ENCODE measurements at places on chromosomes 4 and X. TPM values are rescaled to one million over a fixed set of nuclear protein-coding genes. Genes with fewer than 3 reads are reported as not detected.
A peak's percentile ranks its signal among the peaks of the same experiment; 100 is the strongest.

GRCh38 chr4:173370130-173370476 lies 651 bp upstream of the SAP30 start:
- no peaks in the 10 kb centered on the region for H3K27me3 ChIP-seq
- peaks cover 20% of the 10 kb centered on the region for H3K4me1 ChIP-seq
- DNase-seq, result no peak
- H3K36me3 ChIP-seq, result no peaks in the 10 kb centered on the region

DNA sequence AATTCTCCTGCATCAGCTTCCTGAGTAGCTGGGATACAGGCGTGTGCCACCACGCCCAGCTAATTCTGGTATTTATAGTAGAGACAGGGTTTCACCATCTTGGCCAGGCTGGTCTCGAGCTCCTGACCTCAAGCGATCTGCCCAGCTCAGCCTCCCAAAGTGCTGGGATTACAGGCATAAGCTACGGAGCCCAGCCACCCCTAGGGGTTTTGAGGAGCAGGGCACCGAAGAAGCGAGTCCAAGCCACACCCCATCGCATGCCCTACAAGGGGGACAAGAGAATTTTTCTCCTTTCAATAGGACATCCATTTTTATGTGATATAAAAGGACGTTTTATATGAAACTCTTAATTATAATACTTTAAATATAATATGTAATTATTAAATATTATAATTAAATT lies 13.9 kb upstream of the KLF3 start:
- no peak for DNase-seq
- no peaks in the 10 kb centered on the region for H3K4me1 ChIP-seq
- no peaks in the 10 kb centered on the region for H3K36me3 ChIP-seq
- no peak overlapping the region for H3K4me3 ChIP-seq
- no peak overlapping the region for H3K27ac ChIP-seq

- no peak overlapping the region for H3K4me3 ChIP-seq
- no peak for DNase-seq
- H3K27me3 ChIP-seq, result no peaks in the 10 kb centered on the region
- H3K4me1 ChIP-seq, result no peaks in the 10 kb centered on the region
- H3K27ac ChIP-seq, result no peak overlapping the region
Measured at GRCh38 chrX:112630187-112630586, 49.6 kb downstream of the LHFPL1 start.

- H3K36me3 ChIP-seq, result peaks cover 6% of the 10 kb centered on the region
- peaks cover 18% of the 10 kb centered on the region for H3K4me1 ChIP-seq
- peak overlapping the region; percentile 36 for H3K27ac ChIP-seq
- no peak overlapping the region for H3K4me3 ChIP-seq
- no peaks in the 10 kb centered on the region for H3K27me3 ChIP-seq
Measured at GRCh38 chr4:88618782-88619485, 26.7 kb downstream of the HERC3 start.

DNA sequence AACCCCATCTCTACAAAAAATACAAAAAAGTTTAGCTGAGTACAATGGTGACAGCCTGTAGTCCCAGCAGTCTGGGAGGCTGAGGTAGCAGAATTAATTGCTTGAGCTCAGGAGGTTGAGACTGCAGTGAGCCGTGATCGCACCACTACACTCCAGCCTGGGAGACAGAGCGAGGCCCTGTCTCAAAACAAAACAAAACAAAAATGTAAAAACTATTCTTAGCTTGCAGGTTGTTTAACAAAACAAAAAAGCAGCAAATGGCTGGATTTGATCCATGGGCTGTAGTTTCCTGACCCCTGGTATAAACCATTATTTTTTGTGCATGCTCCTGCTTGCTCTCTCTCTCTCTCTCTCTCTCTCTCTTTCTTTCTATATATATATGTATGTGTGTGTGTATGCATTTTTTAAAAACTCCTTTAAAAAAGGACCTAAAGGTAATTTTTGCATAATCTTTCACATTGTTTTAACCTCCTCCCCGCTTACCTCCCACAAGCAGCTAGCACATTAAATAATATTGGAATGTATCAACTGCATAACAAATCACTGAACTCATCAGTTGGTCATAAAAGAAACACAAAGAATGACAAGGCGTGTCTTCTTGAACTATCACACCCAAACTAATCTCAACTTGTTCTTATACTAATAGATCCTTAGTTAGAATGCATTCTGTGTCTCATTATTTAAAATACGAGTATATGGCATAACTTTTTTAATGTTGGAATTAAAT lies 4.8 kb downstream of the AREG start:
- H3K27ac ChIP-seq, result no peak overlapping the region
- no peaks in the 10 kb centered on the region for H3K27me3 ChIP-seq
- DNase-seq, result no peak
- peak overlapping the region; percentile 5 for H3K4me3 ChIP-seq
- no peaks in the 10 kb centered on the region for H3K36me3 ChIP-seq
- peaks cover 29% of the 10 kb centered on the region for H3K4me1 ChIP-seq

DNA sequence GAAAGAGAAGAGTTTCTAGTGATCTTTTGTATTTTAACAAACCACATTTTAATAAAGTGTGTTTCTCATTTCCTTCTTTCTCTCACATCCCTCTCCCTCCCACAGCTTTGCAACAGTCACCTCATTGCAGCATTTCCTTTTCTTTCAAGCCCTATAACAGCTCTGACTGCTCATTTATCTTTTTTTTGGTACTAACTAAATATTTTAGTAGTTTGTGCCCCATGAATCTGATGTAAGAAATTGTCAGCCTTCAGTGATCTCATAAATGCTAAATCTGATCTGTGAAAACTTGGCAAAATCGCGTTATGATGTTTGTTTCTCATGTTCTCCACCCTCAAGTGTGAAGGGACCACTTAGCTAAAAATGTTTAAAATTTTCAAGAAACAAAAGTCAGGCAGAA lies 258.5 kb upstream of the SLIT2 start:
- H3K4me3 ChIP-seq, result no peak overlapping the region
- peak overlapping the region; percentile 85 for H3K27ac ChIP-seq
- DNase-seq, result no peak
- H3K36me3 ChIP-seq, result no peaks in the 10 kb centered on the region
- peaks cover 29% of the 10 kb centered on the region for H3K4me1 ChIP-seq
- H3K27me3 ChIP-seq, result no peaks in the 10 kb centered on the region

DNA sequence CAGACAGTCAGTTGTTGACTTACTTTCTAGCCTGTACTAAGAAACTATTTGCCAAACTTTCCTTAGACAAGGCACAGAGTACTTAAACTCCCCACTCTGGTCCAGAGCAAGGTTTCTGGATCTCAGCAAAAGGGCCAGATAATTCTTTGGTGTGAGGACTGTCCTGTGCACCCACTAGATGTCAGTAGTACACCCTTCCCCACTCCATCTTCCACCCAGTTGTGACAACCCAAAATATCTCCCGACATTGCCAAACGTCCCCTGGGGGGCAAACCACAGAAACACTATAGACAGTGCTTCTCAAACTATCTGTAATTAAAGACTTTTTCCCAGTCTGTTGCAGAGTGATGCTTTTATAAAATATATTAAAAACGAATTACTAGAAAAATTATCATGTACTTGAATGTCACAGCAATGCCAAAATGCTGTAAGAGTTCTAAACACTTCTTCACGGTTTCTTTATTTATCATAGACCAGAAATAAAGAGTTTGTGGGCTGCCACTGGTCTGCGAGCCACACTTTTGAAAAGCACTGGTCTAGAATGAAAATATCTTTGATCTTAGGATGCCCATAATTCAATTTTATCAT lies 203.5 kb downstream of the PRDM5 start:
- H3K4me3 ChIP-seq, result no peak overlapping the region
- no peak for DNase-seq
- H3K4me1 ChIP-seq, result peaks cover 2% of the 10 kb centered on the region
- H3K27ac ChIP-seq, result no peak overlapping the region

- no peaks in the 10 kb centered on the region for H3K27me3 ChIP-seq
- no peak for DNase-seq
- peak overlapping the region; percentile 62 for H3K27ac ChIP-seq
- H3K4me3 ChIP-seq, result peak overlapping the region; percentile 15
- H3K36me3 ChIP-seq, result peaks cover 6% of the 10 kb centered on the region
- H3K4me1 ChIP-seq, result peaks cover 59% of the 10 kb centered on the region
Measured at GRCh38 chr4:5114950-5115349, 63.7 kb downstream of the STK32B start.

DNA sequence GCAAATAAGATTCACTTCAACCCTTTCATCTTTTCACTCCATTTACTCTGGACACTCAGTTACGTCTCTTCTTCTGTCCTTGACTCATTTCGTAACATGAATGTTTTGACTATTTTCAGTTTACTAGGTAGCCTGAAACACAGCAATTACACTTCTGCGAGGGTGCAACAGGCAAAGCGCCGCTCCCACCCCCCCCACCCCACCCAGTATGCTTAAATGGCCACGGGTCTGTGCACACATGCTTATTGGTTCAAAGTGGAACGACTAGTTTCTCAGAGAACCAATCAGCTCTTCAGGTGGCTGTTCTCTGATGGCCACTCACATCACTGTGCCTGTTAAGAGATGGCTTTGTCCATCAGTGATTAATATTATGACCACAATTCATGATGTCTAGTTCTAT lies 3.5 kb downstream of the BEND4 start:
- H3K4me3 ChIP-seq, result no peak overlapping the region
- H3K4me1 ChIP-seq, result peaks cover 16% of the 10 kb centered on the region
- no peaks in the 10 kb centered on the region for H3K36me3 ChIP-seq
- H3K27me3 ChIP-seq, result peaks cover 68% of the 10 kb centered on the region

- H3K4me3 ChIP-seq, result peak overlapping the region; percentile 70
- H3K27me3 ChIP-seq, result peaks cover 45% of the 10 kb centered on the region
- DNase-seq, result no peak
- H3K36me3 ChIP-seq, result no peaks in the 10 kb centered on the region
Measured at GRCh38 chrX:120309873-120310705, 1.2 kb downstream of the TMEM255A start.

GRCh38 chrX:81121513-81122363 lies 80.0 kb downstream of the HMGN5 start:
- peak; percentile 95 for DNase-seq
- peak overlapping the region; percentile 89 for H3K4me3 ChIP-seq
- peak overlapping the region; percentile 84 for H3K27ac ChIP-seq
- H3K27me3 ChIP-seq, result peaks cover 15% of the 10 kb centered on the region

- DNase-seq, result no peak
- H3K27ac ChIP-seq, result no peak overlapping the region
- peaks cover 38% of the 10 kb centered on the region for H3K36me3 ChIP-seq
- H3K4me1 ChIP-seq, result no peaks in the 10 kb centered on the region
- no peak overlapping the region for H3K4me3 ChIP-seq
Measured at GRCh38 chrX:55731826-55732225, 14.3 kb downstream of the RRAGB start.

Gene GAGE12J
- total RNA-seq, result not detected

Gene AFP
- not detected for total RNA-seq

Gene STOX2
- total RNA-seq, result 0.19 TPM

Gene AR
- 10.2 TPM for total RNA-seq

Gene HHIP
- total RNA-seq, result 0.97 TPM

Gene DMRTC1
- total RNA-seq, result not detected

Gene COL4A6
- total RNA-seq, result 36.9 TPM

Gene PLK4
- 5.7 TPM for total RNA-seq

Gene NR3C2
- 0.75 TPM for total RNA-seq

Gene CLDN2
- 0.11 TPM for total RNA-seq

Gene CSAG1
- not detected for total RNA-seq

Gene PSAPL1
- not detected for total RNA-seq

Data from osteocyte (in vitro differentiated cells).